ENCODE measurements at places on chromosomes 1 and 21.
A peak's percentile ranks its signal among the peaks of the same experiment; 100 is the strongest.

- DNase-seq, result peak; percentile 32
Observed at GRCh38 chr1:176225911-176226310, 18.8 kb upstream of the COP1 start.

GRCh38 chr1:116352349-116352813 lies 20.7 kb upstream of the ATP1A1 start:
- no peak for DNase-seq

DNA sequence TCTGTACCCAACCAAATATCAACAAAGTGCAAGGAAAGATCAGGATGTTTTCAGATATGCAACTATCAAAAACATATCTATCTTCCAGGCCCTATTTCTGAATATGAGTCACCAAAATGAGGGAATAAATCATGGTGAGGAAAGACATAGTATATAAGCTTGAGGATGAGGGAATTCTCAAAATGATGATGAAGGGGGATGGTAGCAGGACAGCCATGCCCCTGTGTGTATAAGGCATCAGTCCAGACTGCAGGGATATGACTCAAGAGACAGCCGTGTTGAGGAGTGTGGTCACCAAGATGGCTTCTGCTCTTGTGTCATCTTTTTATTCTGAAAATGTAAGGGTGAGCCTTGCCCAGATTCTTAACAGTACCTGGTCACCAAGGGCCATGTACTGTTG lies 4.4 kb upstream of the WDR64 start:
- no peak for DNase-seq

GRCh38 chr1:178686407-178686806 lies 38.6 kb upstream of the RALGPS2 start:
- DNase-seq, result no peak

- DNase-seq, result no peak
Observed at GRCh38 chr1:193402037-193402436, 215.6 kb upstream of the B3GALT2 start.

- DNase-seq, result no peak
Observed at GRCh38 chr1:220892997-220893700, 13.9 kb downstream of the HLX start.

DNA sequence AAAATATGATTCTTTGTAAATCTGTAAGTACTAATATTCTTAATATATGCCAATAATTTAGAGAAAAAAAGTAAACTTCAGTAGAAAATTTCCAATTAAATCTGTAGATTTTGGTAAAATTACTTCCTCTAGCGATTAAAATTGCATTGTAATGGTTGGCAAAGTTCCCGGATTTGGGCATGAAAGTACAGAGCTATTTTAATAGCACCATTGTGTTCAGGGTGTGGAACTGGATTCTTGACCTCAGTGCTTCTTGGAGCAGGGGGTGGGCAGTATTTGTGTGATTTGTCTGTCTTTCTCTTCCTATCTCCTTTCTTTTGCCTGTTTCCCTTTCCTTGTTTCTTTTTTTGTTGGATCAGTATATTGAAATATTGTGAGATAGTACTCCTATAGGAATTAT lies 72.1 kb downstream of the DNM3 start:
- DNase-seq, result peak; percentile 59

DNA sequence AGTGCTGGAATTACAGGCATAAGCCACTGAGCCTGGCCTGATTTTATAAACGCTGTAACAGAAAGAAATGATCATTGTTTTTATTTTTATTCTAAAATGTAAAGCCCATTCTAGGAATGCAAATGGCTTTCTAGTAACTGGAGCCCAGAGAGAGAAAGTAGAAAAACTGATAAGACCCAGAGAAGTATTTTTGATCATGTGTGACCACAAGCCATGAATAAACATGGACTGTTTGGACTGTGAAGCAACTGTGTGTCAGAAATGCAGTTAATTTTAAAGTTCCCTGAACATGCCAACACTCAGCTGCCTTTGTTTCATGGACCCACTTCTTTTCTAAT lies 39.7 kb downstream of the EIF2B3 start:
- DNase-seq, result no peak

DNA sequence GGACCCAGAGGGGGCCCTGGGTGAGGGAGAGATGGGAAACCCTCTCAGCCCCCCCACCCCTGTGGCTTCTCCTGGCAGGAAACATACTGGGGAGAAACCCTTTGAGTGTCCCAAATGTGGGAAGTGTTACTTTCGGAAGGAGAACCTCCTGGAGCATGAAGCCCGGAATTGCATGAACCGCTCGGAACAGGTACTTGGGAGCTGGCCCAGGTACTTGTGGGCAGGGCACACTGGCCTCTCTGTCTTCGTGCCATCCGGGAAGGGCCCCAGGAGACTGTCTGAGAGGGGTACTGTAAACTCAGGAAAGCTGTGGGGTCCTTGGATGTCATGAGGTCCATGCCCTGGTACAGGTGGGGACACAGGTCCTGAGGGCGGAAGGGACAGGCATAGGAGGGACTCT lies 6.0 kb downstream of the ZBTB48 start:
- no peak for DNase-seq

- DNase-seq, result no peak
Observed at GRCh38 chr1:116257341-116257767, 115.7 kb upstream of the ATP1A1 start.

DNA sequence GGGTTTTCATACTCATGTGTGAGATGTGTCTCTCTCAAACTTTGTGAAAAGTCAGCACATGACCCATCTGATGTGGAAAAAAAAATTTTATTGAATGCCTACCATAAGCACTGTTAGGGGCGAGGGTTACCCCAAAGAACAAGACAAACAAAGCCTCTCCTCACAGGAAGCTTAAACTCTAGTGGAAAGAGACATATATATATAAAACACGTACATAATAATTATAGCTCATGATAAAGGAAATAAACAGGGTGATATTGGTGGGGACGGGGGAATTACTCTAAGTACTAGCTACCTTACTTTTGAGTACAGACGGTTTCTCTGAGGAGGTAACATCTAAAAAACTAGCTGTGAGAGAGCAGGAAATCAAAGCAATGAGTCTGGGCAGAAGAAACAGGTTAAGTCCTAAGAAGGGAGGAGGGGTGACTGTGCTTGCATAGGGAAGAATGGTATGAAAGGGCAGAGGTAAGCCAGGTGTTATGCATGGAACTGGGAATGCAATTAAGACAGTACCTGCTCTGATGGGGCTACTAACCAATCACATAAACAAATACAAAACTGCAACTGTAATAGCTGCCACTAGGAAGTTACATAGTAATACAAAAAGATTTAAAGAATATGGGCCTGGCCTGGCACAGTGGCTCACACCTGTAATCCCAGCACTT lies 4.5 kb downstream of the LIN9 start:
- no peak for DNase-seq

DNA sequence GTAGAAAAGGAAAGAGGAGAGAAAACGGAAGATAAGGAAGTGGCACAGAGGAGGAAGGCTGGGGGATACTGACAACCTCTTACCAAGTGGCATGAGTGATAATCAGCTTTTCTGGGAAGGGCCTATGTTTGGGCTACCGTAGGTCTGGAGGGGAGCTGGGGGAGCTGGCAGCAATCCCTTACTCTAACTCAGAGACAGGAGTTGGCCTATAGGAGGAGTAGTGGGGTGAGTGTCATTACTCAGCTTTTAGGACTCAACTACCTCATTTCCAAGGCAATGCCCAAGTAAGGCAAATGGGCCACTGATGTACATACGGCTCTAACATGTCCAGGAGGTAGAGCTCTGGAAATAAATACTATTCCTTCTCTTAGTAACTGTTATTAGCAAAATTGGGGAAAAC lies 48.7 kb upstream of the DMRTA2 start:
- no peak for DNase-seq

DNA sequence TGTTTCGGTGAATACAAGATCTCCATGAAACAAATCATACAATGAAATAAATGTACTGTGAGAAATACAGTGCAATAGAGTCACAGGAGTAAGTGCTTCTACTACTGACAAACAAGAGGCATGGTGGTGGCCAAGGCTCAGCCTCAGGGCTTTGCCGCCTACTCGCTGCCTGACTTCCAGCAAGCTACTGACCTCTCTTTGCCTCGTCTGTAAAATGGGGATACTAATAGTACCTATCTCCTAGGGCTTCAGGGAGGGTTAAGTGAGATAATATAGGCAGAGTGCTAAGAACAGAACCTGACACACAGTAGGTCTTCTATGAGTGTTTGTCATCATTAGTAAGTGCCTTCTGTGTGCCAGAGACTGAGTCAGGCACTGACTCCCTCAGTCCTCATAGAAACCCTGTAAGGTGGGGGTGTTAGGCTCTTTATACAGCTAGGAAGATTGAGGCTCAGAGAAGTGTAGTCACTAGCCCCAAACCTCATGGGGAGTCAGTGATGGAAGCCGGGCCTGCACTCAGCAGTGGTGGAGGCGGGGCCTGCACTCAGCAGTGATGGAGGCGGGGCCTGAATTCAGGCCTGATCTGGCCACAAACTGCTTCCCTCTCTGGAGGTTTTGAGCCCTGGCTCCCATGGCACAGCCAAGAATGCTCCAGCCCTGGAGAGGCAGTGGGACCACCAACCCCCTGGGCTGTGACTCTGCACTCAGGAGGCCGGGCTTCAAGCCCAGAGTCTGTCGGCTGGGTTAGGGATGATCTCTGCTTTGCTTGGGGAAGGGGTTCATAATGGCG lies 6.8 kb downstream of the BSND start:
- no peak for DNase-seq

DNA sequence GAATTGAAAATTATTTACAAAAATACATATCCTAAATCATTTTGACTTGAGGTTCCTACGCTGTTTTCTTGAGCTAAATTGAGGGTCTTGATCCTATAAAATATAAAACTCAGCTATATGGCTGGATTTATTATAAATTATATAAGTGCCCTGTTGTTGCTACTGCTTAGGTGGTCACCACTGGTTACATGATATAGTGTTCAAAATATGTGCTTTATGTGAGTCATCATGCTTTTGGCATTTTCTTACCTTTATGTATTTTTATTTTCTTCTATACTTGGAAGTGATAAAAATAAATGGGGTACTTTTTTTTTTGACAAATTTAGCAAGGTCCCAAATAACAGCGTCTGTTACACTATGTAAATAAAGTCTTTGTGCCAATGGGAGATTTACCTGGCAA lies 31.1 kb upstream of the PTPRC start:
- DNase-seq, result no peak

GRCh38 chr1:179788259-179788658 lies 45.2 kb downstream of the FAM163A start:
- no peak for DNase-seq

DNA sequence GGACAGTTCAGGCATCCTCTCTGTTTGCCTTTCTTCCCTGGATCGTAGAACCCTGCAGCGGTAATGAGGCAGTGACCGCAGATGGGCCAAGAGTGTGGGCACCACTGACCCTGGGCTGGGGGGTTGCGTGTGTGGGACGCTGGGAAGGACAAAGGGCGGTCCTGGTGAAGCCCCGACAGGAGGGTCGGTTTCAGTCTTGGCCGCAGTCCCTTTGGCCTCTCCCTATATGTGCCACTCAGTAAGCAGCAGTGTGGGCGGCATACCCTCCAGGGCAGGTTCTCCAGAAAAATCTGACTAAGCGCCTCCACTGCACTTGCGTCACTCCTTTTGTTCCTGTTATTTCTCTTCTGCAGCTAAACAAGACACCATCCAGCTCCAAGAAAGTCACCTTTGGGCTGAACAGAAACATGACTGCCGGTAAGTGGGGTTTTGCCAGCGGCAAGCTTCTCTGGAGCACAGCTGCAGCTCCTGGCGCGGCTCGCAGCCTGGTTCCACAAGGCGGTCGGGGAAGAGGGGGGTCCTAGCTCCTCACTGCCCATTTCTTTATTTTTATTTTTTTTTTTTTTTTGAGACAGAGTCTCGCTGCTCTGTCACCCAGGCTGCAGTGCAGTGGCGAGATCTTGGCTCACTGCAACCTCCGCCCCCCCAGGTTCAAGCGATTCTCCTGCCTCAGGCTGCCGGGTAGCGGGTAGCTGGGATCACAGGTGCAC lies 27.7 kb upstream of the PDXK start:
- no peak for DNase-seq

GRCh38 chr1:1144843-1145546 lies 28.7 kb upstream of the TTLL10 start:
- no peak for DNase-seq

DNA sequence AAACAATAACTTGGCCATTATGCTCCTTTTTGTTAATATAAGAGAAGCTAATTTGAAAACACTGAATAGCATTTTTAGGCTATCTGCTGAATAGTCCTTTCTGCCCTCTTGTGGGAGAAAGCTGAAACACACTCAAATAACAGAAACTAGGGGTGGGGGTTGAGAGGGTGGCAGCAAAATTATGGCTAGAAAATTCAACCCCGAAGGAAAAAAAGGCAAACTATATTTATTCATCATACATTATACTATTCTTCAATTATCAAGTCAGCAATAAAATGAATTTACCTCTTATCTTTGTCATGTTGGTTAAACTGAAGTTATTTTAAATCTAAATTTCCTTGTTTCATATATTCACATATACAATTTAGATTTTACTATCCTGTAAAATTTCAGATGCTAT lies 255.9 kb downstream of the FAF1 start:
- DNase-seq, result no peak

DNA sequence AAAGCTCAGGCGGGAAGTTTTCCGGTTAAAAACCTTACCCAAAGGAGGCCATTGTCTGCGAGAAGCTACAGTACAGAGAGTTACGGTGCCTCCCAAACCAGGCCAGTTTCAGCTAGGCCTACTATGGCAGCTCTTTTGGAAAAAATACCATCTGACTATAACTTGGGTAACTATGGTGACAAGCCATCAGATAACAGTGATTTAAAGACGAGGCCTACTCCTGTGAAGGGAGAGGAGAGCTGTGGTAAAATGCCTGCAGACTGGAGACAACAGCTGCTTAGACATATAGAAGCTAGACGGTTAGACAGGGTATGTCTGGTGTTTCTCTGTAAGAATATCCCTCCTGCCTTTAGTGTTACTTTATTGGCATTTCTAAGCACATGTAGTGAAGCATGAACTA lies 165.9 kb downstream of the LRRC40 start:
- DNase-seq, result no peak

DNA sequence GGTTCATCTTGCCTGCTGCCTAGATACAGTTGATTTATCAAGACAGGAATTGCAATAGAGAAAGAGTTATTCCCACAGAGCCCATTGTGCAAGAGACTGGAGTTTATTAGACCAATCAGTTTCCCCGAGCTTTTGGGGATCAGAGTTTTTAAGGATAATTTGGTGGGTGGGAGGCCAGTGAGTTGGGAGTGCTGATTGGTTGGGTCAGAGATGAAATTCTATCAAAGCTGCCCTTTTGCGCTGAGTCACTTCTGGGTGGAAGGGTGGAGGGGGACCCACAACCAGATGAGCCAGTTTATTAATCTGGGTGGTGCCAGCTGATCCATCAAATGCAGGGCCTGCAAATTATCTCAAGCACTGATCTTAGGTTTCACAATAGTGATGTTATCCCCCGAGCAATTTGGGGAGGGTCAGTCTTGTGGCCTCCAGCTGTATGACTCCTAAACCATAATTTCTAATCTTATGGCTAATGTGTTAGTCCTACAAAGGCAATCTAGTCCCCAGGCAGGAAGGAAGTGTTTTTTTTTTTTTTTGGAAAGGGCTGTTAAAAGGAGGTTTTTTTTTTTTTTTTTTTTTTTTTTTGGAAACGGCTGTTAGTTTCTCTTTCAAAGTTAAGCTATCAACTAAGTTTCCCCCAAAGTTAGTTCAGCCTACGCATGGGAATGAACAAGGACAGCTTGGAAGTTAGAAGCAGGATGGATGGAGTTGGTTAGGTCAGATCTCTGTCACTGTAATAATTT lies 7.4 kb downstream of the SLC16A4 start:
- DNase-seq, result no peak

- no peak for DNase-seq
Observed at GRCh38 chr1:58082596-58082995, 463.9 kb downstream of the OMA1 start.
